ENCODE measurements at places on chromosomes 13 and 19.

DNA sequence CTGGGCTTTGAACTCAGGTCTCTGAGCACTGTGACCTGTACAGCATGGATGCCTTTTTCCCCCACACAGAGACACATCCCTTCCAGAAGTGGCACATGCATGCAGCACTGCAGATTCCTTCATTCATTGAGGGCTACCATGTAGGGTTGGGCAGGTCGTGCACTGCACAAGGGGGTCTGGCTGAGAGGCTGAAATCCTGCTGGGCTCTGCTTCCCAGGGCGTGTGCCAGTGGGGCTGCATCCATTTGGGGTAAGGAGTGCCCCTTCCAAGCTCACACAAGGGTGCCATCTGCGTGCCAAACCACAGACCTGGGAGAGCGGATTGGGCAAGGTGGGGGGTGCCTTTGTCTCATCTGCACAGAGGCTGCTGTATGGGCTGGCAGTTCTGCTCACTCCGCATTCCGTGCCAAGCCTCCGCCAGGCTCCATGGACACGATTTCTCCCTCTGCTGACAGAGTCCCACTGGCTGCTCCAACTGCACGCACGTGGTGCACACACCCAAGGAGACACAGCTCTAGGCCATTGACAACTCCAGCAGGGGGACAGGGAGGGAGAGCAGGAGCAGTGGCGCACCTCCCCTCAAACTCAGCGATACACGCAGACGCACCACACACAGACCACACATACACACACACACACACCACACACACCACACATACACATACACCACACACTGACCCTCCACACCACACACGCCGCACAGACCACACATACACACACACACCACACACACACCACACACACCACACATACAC, 4.5 kb upstream of the SHISA7 start:
- DNase-seq: peak; percentile 46

DNA sequence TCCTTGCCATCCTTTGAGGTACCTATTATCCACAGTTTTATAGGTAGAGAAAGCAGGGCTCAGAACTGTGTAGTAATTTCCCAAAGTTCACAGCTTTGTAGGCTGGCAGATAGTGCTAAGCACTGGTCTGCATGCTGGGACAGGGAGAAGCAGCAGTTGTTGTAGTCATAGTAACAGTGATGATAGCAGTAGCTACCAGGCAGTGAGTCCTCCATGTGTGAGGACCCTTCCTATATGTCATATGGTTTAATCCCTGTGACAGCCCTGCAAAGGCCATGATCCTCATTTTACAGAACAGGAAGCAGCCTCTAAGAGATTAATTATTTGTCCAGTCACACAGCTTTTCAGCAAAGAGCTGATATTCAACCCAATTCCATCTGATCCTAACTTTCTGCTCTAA, 21.0 kb downstream of the SERP2 start:
- no peak for DNase-seq

- no peak for DNase-seq
These were observed 744.1 kb downstream of the UQCRFS1 start for GRCh38 chr19:28468701-28469459.

DNA sequence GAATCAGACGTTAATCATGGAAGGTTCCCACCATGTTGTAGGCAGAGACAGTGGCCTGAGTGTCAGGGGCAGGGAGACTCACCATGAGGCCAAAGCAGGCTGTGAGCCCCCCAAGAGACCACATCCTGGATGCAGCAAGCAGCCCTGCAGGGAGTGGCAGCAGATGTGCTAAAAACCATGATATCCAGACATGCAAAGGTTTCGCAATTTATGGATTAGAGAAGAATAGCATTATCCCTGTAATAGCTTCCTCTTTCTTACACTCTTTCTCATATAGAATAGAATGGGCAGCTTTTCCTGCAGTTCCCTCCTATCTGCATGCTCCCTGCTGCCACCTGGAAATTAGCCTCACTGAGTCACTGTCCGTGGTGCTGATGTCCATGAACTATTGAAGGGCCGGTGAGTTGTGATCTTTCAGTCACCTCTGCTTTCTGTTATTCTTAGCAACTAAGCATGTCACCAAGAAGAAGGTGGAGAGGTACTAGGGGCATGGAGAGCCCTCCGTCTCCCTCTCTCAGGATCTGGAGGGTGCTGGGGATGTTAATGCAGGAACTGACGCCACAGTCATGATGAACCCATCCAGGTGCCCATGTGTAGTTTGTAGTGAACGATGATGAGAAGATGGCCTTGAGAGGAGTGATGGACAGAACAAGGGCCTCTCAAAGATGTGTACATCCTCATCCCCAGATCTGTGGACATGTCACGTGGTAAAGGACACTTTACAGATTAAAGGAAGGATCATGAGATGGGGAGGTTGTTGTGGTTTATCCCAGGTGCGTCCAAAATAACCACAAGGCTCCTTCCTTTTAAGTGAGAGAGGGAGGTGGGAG, 9.9 kb downstream of the CEACAM4 start:
- DNase-seq: no peak

DNA sequence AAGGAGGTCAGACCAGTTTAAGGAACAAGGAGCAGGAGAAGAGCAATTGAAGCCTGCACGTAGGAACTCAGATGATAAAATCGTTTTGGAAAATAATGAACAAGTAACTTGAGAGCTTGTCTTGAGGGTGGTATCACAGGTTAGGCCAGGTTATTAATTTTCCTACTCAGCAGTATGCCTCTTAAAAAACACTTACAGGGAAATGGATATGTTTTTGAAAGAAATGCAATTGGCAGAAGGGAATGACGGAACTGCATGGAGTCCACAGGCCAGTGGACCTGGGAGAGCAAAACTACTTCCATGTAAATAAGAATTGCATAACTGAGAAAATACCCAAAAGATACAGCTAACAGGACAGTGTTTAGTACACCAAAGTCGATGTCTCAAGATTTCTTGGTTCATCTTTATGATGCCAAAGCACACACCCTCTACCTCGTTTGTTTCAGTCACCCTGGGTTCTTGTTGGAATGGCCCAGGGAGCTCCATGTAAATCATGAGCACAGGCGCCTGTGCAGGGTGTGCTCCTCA, 35.2 kb downstream of the MBNL2 start:
- DNase-seq: peak; percentile 32

- no peak for DNase-seq
These were observed 72.9 kb downstream of the TEX29 start for GRCh38 chr13:111393221-111393790.

GRCh38 chr19:49911381-49912145, 14.9 kb upstream of the IL4I1 start:
- no peak for DNase-seq

GRCh38 chr13:84431646-84432045, 549.4 kb upstream of the SLITRK1 start:
- DNase-seq: no peak

- no peak for DNase-seq
These were observed 526.6 kb downstream of the KLF12 start for GRCh38 chr13:73607489-73608156.

DNA sequence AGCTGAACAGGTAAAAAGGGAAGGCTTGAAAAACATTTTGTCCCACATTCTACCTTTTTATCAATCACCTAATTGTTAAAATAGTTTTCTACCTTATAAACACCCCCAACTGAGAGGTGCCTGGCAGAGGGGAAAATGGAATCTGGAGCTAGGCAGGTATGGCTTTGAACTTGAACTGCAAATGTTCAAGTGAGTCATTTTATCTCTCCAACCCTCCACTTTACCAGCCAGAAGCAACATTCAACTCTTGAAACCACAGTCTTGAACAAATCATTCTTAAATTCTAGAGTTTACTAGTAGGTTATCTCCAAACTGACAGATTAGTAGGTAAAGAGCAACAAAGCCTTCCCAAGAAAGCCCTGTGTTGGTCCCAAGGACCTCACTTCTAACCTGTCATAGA, 116.9 kb downstream of the ABCC4 start:
- DNase-seq: no peak

Data from hematopoietic multipotent progenitor cell treated with erythropoietin and hydrocortisone succinate and interleukin-3 and kit ligand, for 15 days (in vitro differentiated cells).